ENCODE measurements at places on chromosomes 5 and 9.

DNA sequence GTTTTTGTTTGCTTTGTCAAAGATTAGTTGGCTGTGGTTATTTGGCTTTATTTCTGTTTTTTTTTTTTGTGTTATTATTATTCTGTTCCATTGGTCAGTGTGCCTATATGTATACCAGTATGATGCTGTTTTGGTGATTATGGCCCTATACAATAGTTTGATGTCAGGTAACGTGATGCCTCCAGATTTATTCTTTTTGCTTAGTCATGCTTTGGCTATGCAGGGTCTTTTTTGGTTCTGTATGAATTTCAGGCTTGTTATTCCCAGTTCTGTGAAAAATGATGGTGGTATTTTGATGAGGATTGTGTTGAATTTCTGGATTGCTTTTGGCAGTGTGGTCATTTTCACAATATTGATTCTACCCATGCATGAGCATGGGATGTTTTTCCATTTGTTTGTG is 312.8 kb downstream of the TAF11L14 start:
- no peak for DNase-seq

- no peak for DNase-seq
Observed at GRCh38 chr5:23675456-23675855, 168.0 kb downstream of the PRDM9 start.

- no peak for DNase-seq
Observed at GRCh38 chr9:130394320-130394719, 50.4 kb upstream of the ASS1 start.

DNA sequence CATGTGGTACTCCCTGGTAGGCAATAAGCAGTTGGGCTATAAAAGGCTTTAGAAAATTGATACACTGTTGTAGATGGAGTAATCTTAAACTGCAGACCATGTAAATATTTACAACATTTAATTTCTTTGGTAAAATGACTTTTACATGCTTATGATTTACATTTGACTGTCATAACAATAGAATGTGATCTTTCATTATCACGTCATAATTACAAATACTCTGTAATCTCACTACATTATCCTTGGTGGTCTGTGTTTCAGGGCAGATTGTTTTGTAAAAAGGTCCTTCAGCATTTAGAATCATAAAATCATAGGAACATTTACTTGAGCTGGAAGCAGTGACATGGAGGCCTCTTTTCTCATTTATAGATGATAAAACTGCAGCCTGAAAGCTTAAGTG is 73.3 kb upstream of the PRRC1 start:
- no peak for DNase-seq

- DNase-seq: no peak
Observed at GRCh38 chr5:36610621-36611020, 4.2 kb downstream of the SLC1A3 start.

- no peak for DNase-seq
Observed at GRCh38 chr9:68714416-68715180, 9.6 kb downstream of the PIP5K1B start.

DNA sequence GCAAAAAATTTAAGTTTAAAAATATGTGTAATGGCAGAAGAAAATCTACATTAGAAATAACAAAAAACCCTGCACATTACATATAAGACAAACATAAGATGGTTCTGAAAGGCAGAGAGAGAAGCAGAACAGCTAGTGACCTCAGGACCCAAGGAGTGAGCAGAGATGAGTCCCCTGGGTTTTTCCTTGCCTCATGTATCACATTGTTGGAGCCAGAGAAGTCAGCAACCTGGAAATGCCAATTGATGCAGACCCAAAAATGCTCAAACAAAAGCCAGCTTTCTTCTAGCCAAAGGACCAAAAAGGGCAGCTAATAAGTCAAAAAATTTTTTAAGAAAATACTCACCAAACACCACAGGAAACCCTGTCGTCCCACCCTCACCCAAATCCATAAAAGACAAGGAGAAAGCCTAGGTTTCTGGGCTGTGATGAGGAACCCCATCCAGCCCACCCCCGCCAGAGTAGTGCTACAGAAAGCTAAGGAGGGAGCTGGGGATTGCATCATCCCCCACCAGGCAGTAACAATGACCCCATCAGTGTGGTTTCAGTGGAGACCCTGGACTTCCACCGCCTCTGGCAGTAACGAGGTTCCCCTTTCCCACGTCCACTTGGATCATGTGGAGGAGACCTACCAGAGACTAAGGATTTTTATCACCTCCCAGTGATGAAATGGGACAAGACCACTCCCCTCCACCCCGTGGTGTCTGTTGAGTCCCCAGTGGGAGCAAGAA is 17.6 kb downstream of the DENND1A start:
- DNase-seq: no peak

GRCh38 chr9:111253742-111254437 is 76.1 kb downstream of the OR2K2 start:
- DNase-seq: no peak

DNA sequence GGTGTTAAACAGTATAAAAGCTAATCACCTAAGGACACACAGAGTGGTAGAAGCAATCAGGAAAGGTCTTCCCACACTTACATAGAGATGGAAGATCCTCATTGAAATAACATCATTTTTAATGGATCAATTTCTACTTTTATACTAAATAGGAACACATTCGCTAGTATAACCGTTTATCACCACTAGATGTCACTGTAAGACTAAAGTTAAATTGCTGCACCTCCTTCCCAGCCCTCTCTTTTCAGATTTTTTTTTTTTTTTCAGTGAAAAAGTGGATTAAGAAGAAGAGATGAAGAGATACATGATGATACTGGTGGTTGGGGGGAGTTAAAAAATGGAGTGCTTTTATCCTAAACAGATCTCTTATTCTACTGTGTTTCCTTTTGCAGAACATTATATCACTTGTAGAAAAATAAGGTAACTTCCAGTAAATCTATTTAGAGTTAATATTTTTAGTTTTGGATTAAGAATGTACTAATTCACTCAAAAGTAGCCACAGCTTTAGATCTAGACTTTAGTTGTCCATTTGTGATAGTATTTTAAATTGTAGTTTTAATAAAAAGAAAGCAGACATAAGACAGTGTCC is 116.9 kb upstream of the ARRDC3 start:
- DNase-seq: no peak

- DNase-seq: no peak
Observed at GRCh38 chr9:73026375-73026774, 73.5 kb upstream of the ALDH1A1 start.

DNA sequence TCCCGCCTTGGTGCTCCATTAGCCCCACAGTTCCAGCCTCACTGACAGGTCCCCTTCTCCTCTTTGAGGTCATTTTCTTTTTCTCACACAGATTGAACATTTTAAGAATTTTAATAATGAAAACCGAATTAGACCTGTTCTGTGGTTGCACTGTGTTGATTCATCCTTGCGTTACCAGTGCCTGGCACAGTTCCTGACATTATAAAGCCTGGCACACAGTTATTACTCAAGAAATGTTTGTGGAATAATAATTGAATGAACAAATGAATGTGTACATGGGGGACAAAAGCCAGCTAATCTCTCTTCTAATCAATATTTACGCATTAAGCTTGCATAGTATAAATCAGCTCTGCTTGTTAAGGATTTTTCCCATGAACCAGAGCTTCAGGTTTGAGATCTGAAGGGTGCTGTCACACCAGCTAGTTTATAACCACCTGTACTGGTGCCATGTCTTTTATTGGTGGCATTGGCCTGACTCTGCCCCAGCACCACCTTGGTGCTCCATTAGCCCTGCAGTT is 80.0 kb downstream of the SV2C start:
- DNase-seq: no peak

DNA sequence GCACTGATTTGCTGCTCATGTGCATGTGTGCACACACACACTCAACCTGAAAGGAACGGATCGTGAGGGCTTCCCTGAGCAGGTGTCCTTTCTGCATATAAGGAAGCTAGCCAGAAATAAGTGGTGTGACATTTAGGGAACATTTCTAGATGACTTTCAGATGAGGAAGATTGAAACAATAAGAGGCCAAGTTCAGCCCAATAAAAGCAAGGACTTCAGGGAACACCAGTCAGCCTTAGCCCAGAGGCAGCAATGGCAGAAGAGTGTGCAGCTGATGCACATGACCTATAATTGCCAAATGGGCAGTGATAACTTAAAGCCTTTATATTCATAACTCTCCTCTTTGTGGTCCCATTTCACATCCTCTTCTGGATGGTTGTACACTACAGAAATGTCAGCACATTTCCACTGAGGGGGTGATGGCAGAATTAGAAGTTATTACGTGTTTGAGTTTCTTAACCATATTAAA is 255.5 kb downstream of the TRIM32 start:
- DNase-seq: no peak

DNA sequence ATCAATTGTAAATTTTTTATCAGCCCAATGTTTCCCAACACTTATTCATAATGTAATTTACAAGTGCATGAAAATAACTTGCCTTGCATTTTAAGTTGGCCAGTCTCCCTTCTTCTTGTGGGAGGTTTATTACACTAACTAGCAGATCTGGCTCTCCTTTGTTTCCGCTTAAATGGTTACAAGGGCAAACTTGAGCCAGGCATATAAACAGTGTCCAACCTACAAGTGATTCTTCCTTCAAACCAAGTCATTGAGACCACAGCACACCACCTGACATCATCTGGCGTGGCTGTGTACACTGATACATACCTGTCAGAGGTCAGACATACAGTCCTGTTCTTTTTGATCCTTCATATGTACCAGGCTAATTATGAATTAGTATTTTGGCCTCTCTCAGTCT is 80.1 kb downstream of the ALDH1A1 start:
- DNase-seq: no peak

GRCh38 chr5:142823806-142824205 is 53.6 kb downstream of the ARHGAP26 start:
- no peak for DNase-seq

DNA sequence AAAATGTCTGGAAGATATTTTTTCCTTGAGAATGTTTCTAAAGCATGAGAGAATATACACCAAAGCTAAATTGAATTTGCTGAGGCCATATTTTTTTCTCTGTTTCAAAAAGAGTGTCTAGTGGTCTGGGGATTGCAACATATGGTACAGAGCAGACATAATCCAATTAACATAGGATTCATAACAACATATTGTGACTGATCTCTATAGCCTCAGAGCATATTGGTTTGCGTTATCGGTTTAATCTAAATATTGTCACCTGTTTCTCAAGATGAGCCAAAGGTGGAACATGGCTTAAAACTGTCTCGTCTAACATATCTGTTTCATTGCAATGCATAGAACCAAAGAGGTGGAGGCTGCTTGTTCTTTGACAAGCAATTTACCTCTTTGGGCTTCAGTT is 3.9 kb downstream of the PPP3R2 start:
- no peak for DNase-seq

- no peak for DNase-seq
Observed at GRCh38 chr5:113043491-113043931, 66.9 kb downstream of the DCP2 start.

DNA sequence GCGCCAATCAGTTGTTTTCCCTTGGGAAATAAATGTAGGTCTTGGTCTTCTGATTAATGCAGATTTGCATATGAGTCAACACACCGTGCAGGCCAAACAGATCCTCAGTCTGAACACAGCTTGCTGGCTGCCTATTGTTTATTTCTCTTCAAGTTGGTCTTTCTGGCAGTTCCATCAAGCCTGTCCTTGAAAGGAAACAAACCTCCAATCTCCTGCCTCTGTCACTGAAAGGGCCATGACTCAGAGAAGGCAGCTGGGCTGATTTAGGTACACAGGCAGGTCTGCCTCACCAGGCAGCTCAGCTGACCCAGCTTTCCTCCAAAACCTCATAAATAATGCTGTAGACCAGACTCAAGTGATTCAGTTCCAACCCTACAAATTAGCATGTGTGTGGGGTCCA is 175.9 kb downstream of the MAN2A1 start:
- no peak for DNase-seq

Data from stimulated activated CD8-positive, alpha-beta memory T cell treated with anti-CD3 and anti-CD28 coated beads, Interleukin-7, amount 100 ng/mL, for 4 hours (primary cell).